ENCODE measurements at places on chromosomes 13 and 19.
A peak's percentile ranks its signal among the peaks of the same experiment; 100 is the strongest.

GRCh38 chr19:765179-765738 lies 14.3 kb downstream of the MISP start:
- DNase-seq, result no peak

- peak; percentile 71 for DNase-seq
Observed at GRCh38 chr19:18044825-18045304, 36.9 kb downstream of the ARRDC2 start.

- DNase-seq, result no peak
Observed at GRCh38 chr19:1156305-1156801, 17.7 kb downstream of the SBNO2 start.

GRCh38 chr13:28636677-28637317 lies 22.1 kb upstream of the POMP start:
- no peak for DNase-seq

GRCh38 chr13:37869506-37869755 lies 141 bp downstream of the TRPC4 start:
- DNase-seq, result no peak

DNA sequence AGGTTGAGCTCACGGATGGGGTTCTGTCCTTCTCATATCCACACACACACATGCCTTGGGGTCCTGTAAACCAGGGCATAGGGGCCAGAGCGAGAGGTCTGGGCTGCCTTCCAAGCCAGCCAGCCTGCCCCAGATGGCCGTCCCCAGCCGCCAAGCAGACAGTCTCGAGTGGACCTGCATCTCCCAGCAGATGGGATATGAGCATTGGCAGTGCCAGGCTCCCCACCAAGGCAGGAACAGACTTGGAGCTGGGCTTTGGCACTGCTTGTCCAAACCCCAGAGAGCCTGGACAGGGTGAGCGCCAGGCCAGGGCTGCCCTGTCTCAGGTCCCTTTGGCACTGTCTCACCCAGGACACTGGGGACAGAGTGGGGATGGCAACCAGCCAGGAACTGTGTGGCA lies 130.4 kb downstream of the DPF1 start:
- DNase-seq, result no peak

- DNase-seq, result no peak
Observed at GRCh38 chr19:7199613-7200533, 94.3 kb downstream of the INSR start.

- DNase-seq, result no peak
Observed at GRCh38 chr19:28948566-28948965, 264.4 kb downstream of the UQCRFS1 start.

GRCh38 chr13:97212601-97213040 lies 9.5 kb upstream of the MBNL2 start:
- no peak for DNase-seq

GRCh38 chr19:21508198-21508597 lies 2.8 kb downstream of the ZNF429 start:
- DNase-seq, result no peak

DNA sequence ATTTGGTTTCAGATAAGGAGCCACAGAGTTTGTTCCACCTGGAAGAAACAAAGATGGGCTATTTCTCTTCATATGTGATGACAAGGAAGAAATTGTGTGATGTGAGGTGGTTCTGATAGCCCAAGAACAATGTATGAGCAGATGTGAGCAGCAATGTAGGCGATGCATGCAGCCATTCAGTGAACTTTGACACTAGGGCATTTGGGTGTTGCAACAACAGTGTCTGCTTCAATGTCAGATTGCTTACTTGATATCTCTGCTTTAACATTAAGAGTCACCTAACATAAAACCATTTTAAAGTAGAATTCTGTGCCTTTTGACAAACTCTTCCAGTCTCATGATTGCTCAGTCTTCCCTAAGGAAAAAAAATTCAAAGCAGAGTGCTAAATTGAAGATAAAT lies 865.4 kb downstream of the SLITRK6 start:
- no peak for DNase-seq

GRCh38 chr13:84137292-84137691 lies 255.0 kb upstream of the SLITRK1 start:
- peak; percentile 6 for DNase-seq

- no peak for DNase-seq
Observed at GRCh38 chr13:50700664-50701305, 142.7 kb downstream of the DLEU7 start.

GRCh38 chr19:4633140-4633967 lies 6.0 kb upstream of the TNFAIP8L1 start:
- DNase-seq, result no peak

- peak; percentile 84 for DNase-seq
Observed at GRCh38 chr19:18294467-18294864, 13.0 kb upstream of the JUND start.

- no peak for DNase-seq
Observed at GRCh38 chr13:25319771-25320170, 18.3 kb downstream of the NUP58 start.

DNA sequence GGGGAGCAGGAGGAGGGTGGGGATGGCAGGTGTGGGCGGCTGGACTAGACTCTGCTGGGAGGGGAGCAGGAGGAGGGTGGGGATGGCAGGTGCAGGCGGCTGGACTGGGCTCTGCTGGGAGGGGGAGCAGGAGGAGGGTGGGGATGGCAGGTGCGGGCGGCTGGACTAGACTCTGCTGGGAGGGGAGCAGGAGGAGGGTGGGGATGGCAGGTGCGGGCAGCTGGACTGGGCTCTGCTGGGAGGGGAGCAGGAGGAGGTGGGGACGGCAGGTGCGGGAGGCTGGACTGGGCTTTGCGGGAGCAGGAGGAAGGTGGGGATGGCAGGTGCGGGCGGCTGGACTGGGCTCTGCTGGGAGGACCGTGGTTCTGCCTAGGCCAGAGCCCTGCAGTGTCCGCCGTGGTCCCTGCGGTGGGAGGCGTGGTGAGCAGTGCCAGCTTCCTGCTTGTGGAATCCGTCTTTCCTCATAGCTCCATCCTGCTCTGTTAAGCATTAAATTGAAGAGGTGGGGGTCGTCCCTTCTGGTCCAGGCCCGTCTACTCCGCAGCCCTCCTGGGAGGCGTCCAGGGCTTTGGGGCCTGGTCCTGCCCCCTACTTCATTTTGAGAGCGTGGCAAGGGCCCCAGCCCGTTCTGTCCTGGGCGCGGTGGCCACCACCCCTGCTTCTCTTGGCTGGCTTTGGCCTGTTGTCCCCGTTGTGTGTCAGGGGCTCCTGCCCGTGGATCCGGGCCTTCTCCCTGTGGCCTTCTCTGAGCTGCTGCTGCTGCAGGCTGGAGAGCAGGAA lies 4.7 kb downstream of the SPPL2B start:
- no peak for DNase-seq

- no peak for DNase-seq
Observed at GRCh38 chr13:85615031-85615430, 184.2 kb downstream of the SLITRK6 start.

DNA sequence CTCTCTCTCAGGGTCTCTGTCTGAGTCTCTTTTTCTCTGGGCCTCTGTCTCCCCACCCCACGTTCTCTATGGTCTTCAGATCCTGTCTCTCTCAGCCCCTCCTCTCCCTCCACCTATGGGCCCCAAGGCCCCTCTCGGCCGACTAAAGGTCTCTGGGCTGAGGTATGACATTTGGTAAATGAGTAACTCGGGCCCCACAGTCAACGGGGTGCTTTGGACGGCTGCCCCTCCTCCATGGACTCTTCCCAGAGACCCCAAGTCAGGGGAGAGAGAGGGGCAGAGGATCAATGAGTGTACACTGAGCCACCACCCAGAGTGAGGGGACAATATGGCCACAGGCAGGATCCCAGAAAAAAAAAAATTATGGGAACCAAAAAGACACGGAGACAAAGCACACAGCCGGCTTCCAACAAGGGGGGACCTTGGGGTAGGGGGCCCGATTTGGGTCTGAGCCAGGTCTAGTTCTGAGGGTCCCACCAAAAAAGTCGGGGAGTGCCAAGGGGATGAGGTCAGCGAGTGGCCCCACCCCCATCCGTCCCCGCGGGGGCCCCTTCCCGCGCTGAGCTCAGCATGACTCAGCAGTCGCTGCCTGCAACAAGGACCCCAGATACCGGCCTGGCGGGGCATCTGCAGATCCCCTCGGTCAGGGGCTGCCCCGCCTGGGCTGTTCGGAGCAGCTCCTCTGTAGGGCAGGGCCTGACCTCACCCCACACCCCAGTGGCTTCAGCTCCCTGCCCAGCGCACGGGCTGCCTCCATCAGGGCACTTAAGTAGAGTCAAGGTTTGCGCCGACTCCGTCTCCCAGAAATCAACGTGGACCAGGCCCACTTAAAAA lies 1.5 kb upstream of the FTL start:
- no peak for DNase-seq

GRCh38 chr19:33948651-33949335 lies 152.1 kb downstream of the KCTD15 start:
- DNase-seq, result no peak

GRCh38 chr19:17078920-17079709 lies 3.5 kb downstream of the MYO9B start:
- no peak for DNase-seq

- no peak for DNase-seq
Observed at GRCh38 chr13:66077132-66077689, 1152.9 kb downstream of the PCDH9 start.

DNA sequence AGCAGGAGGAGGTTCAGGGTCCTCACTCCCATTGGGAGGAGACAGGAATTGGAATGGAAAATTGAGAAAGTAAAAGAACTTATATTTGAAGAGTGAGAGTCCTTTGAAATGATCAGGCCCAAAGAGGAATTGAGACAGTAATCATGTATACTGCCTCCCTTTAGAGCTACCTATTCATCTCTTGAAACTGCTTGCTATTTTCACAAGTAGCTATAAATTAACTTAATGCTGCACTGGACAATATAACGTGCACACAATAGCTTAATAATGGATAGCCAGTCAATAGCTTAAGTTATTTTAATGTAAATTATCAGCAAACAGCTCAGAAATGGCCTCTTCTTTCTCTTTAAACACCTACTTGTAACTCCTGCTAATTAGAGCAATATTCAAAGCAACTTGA lies 46.6 kb upstream of the MYCBP2 start:
- no peak for DNase-seq

- DNase-seq, result no peak
Observed at GRCh38 chr13:100100115-100100879, 11.4 kb downstream of the PCCA start.

DNA sequence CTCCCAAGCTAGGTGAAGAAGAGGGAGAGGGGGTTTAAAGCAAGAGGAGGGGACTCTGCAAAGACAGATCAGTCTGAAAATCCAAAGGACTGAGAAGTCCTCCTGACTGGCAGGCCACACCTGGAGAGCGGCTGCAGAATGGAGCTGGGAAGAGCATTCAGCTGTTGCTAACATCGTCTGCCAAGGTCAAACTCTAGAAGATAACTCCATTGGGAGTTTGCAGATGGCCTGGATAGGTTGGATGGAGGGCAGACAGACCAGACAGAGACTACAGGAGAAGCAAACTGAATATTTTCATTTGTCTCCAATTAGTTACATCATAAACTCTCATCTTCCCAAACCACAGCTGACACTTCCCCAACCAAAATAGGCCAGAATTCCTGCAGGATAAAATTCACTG lies 19.9 kb upstream of the SHISA2 start:
- no peak for DNase-seq

GRCh38 chr19:29001141-29001581 lies 211.8 kb downstream of the UQCRFS1 start:
- DNase-seq, result no peak

GRCh38 chr19:5988517-5989387 lies 10.8 kb upstream of the RANBP3 start:
- DNase-seq, result no peak

- no peak for DNase-seq
Observed at GRCh38 chr19:55285229-55285890, 1.6 kb downstream of the BRSK1 start.

GRCh38 chr19:43913383-43913782 lies 21.7 kb downstream of the ZNF45 start:
- no peak for DNase-seq

- DNase-seq, result no peak
Observed at GRCh38 chr13:23987331-23987894, 90.1 kb upstream of the C1QTNF9B start.

GRCh38 chr19:3272401-3272931 lies 48.0 kb downstream of the CELF5 start:
- DNase-seq, result no peak

DNA sequence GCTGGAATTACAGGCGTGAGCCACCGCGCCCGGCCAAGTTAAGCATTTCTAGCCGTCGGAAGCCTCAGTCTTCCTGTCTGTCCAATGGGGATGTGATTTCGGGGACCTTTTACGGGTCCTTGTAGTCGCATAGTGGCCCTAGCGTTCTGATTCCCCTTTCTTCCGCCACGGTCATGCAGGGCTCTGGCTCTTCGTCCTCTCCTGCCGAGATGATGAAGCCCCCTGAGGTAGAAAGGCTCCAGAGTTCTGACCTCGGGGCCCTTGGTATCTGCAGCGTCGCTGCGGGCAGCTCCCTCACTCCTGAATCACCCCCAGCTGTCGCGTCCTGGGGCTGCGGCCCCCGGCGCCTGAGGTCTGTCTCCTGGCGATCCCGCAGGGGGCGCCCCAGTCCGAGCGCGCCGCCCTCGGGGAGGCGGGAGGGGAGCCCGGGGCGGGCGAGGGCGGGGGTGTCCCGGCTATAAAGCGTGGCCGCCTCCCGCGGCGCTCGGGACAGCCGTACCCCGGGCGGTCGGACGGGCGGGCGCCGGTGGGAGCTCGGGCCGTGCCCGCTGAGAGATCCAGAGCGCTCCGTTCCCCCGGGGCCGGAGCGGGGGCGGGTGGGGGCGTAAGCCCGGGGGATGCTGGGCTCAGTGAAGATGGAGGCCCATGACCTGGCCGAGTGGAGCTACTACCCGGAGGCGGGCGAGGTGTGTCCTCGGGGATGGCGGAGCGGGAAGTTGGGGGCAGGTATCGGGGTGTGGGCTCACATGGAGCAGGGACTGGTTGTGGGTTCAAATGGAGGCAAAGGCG lies at the start of gene FOXA3:
Gene FOXA3 (plus strand): TSS at position 487 of the 789 bp plus-strand sequence. CDS start 131 bp downstream, at position 618.
- no peak for DNase-seq

DNA sequence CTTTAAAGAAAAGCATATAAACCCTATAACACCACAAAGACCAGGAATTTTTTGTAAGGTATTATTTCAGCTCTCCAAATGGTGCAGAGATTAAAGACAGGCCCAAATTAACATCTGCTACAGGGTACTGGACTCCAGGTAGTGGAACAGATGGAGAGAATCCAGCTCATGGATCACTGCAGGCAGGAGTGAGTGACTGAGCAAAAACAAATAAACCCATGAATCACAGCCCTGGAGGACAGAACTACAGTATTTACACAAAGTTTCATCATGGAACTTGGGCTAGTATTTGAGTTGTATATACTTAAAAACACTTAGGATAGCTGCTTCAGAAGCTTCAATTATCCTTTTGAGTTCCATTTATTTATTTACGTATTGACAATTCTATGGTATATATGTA lies 132.8 kb upstream of the SPRY2 start:
- DNase-seq, result no peak

DNA sequence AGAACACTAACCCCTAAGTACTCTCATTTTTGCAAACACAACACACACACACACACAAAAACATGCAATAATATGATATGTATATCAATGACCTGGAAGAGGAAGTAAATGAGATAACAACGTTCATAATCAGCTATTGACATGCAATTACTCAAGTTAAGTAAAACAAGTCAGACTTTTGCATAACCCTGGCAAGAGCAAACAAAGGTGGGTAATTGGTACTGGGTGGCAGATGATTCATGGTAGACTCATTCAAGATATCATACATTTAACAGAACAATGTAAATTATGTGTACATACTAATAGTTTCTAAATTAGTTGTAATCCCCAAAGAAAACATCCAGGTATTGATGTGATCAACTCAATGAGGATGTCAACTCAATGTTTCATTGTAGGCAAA lies 508.8 kb downstream of the DACH1 start:
- DNase-seq, result no peak
